ENCODE measurements at places on chromosomes 11 and 22. TPM values are rescaled to one million over a fixed set of nuclear protein-coding genes. Genes with fewer than 3 reads are reported as not detected.

OTOG gene
- total RNA-seq, result not detected

MEI1 gene
- total RNA-seq, result not detected

MUC5AC gene
- not detected for total RNA-seq

SCO2 gene
- total RNA-seq, result 7.7 TPM

HINFP gene
- total RNA-seq, result 11.1 TPM

SCGB1D2 gene
- total RNA-seq, result not detected

SLC22A25 gene
- total RNA-seq, result not detected

NAALADL1 gene
- total RNA-seq, result not detected

MGAT3 gene
- not detected for total RNA-seq

GRCh38 chr11:21411104-21411503 is 741.7 kb downstream of the NELL1 start:
- DNase-seq, result no peak

DNA sequence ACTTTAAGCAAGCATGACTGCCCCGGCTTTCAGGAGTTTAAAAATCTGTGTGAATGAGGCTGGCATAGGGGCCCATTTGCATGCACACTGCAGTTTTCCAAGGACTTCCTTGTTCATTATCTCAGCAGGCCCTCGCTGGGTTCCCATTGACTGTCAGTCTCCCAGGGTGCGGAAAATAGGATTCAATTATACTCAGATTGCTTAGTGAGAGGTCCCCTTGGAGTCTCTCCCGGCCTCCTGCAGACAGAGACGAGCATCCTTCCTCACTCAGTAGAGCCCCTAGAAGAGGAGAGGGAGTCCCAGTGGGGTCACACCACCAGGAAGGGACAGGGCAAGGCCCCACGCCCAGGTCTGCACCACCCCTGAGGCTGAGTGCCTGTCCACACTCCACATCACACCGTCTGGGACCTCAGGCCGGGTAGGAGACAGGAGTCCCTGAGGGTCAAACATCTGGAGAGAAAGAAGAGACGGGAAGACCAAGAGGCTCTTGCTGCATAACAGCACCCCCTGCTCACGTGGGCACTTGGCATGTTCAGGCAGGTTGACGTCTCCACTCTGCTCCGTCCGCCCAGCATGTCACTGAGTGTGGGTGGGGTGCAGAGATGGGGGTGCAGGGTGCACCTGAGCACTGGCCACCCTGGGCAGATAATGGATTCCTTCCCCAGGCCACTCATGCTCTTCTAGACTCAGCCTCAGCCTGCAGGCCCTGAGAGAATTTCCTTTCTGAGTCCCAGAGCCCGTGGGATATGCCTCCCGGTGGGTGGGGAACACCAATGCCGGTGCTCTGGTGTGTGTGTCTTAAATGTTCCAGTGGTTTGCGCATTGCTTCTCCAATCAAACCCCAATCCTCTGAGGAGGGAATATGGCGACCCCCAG is 58.8 kb downstream of the MCM5 start:
- DNase-seq, result no peak

DNA sequence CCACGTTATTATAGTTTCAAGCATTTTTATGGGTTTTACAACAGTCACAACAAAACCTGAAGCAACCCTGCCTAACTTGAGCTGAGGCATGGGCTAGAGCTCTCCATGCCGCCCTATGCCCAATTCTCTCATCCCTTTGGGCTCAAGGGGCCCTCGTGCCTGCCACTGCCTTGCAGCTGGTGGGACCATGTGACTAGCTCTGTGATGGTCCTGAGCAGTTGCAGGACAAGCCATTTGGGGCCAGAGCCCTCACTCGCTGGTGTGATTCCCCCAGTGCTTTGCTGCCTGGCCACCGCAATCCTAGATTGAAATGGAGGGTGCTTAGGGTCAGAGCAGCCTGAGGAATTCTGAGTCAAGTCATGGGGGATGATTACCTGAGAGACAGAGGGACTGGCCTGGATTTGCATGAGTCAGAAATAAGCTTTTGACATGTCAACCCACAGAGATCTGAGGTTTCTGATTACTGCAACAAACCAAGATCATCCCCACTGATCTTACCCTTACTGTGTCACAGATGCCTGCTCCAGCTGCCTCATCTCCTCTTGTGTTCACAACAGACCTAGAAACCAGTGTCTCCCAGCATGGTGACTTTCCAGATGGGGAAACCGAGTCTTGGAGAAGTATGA is 323.7 kb downstream of the BRD1 start:
- no peak for DNase-seq

GRCh38 chr22:35629406-35630216 is 12.5 kb upstream of the MB start:
- peak; percentile 99 for DNase-seq

- no peak for DNase-seq
Measured at GRCh38 chr22:39216143-39216490, 28.7 kb downstream of the PDGFB start.

DNA sequence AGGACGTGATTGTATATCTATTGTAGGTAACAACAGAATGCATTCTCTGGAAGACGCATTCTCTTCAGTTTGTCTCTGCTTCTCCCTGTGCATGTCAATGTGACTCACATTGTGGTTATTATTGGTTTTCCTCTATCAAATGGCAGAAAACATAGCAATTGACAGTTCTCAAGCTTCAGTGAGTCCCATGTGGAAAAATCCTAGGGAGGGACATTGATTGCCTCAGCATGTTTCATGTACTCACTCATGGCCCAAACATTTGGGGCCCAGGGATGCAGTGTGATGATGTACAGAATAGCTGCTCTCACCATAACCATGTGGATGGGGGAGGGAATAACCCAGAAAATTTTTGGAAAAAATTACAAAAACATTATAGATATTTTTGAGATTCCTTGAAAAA is 9.3 kb upstream of the ARL14EP start:
- DNase-seq, result no peak

DNA sequence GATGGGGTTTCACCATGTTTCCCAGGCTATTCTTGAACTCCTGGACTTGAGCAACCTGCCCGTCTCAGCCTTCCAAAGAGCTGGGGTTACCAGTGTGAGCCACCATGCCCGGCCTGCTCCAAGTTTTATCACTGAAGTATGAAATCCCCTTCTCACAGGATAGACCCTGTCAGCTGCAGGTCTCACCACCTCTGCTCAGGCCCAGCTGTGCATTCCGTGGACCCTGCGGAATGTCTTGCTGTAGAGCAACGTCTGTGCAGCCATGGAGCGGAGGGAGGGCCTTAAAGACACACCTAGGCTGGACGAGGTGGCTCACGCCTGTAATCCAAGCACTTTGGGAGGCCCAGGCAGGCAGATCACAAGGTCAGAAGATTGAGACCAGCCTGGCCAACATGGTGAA is 625.4 kb downstream of the BRD1 start:
- DNase-seq, result no peak

GRCh38 chr11:66047541-66048365 is 1.2 kb downstream of the GAL3ST3 start:
- no peak for DNase-seq

DNA sequence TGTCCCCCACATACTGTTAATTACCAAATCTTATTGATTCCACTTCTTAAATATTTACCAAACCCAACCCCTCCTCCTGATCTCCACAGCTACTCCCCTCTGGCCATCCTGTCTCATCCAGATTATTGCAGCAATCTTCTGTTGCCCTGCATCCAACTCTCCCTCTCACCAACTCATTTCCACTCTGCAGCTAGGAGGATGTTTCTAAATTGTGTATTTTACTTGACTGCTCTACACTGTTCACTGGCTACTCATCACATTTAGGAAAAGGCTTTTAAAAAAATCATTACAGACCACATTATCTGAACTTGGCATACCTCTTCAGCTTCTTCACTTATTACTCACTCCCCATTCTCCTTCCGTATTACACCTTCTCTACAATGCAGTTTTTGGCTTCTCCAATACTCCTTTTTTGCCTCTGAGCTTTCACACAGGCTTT is 117.9 kb downstream of the ATG16L2 start:
- DNase-seq, result no peak

- peak; percentile 90 for DNase-seq
Measured at GRCh38 chr11:113521737-113522517, 46.7 kb upstream of the DRD2 start.

DNA sequence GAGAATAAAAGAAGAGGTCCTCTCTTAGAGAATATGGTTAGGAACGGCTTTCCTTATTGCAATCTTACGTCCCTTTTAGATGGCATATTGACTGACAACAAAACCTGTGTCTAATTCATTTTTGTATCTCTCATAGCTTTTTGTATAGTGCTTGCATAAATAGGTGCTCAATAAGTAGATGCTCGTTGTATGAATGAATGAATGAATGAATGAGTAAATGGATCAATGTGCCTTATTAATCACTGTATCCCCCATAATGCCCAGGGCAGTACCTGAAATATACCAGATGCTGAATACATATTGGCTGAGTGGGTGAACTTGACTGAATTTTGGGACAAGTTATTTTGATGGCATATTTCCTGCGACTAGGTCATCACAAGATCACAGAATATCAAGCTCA is 97.9 kb downstream of the SERGEF start:
- no peak for DNase-seq
